ENCODE measurements at places on chromosomes 2 and 18.
A peak's percentile ranks its signal among the peaks of the same experiment; 100 is the strongest.

- DNase-seq = no peak
These were observed 121.1 kb upstream of the ACAA2 start for GRCh38 chr18:49934457-49934856.

GRCh38 chr2:146451972-146452371 lies 1392.9 kb upstream of the ACVR2A start:
- no peak for DNase-seq

DNA sequence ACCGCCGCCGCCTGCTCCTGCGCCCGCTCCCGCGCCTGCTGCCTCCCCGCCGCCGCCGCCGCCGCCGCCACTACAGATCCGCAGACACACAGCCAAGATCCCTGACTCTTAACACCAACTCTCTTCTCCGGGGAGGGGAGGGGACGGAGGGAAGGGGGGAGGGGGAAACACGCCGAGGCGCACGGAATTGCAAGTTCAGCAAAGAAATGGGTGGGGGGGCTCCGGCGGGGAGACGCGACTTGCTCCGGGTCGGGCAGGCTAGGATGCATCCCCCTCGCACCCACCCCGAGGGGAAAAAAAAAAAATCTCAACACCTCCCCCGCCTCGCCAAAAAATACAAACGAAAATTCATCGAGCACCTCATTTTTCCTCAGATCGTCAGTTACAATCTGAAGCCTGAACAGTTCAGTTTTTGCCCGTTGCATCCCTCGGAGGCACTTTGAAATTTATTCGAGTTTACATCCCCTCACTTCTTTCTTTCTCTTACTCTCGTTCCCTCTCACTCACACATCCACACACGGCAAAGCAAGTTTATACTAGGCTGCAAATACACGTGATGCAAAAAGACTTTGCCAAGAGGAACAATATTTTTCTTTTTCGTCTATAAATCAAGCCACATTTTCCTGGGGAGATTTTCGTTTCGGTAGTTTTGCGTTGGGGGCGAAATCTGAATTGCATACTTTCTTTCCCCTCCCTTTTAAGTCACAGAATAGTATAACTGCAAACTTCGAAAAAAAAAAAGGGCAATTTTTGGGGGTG lies at the start of gene TCF4:
Gene TCF4 (minus strand): TSS at position 82 of the 759 bp plus-strand sequence. CDS start 1,076 bp downstream, outside the sequence.
- DNase-seq = peak; percentile 39

- DNase-seq = no peak
These were observed 159.1 kb upstream of the LHCGR start for GRCh38 chr2:48914477-48915089.
